ENCODE measurements at places on chromosomes 7 and 10. TPM values are rescaled to one million over a fixed set of nuclear protein-coding genes. Genes with fewer than 3 reads are reported as not detected.

Gene CUTC
- 18.7 TPM for total RNA-seq

Gene TRIM74
- total RNA-seq, result 1.5 TPM

Gene WNT8B
- not detected for total RNA-seq

Gene VSTM4
- 0.70 TPM for total RNA-seq

Gene IKZF1
- total RNA-seq, result not detected

Gene NANOS1
- total RNA-seq, result 9.1 TPM

Gene CALML3
- total RNA-seq, result not detected

Gene OR2A5
- total RNA-seq, result not detected

Gene INSIG1
- 16.0 TPM for total RNA-seq

Gene ABI1
- 64.1 TPM for total RNA-seq

Gene POM121C
- 43.3 TPM for total RNA-seq

Gene CYP2C8
- not detected for total RNA-seq

Gene JAKMIP3
- 0.65 TPM for total RNA-seq

Gene UNCX
- total RNA-seq, result not detected

Gene TMEM168
- 23.0 TPM for total RNA-seq

Gene NODAL
- total RNA-seq, result not detected

Gene ECHDC3
- 1.2 TPM for total RNA-seq

Gene PPP1R9A
- total RNA-seq, result 4.4 TPM

Gene MKX
- 20.5 TPM for total RNA-seq

Gene GIMAP1
- total RNA-seq, result not detected

Gene CXCL12
- total RNA-seq, result 169 TPM

Gene ACTL6B
- not detected for total RNA-seq

Gene ERVW-1
- total RNA-seq, result not detected

Gene MACROH2A2
- total RNA-seq, result 36.5 TPM

Gene PSAP
- total RNA-seq, result 1,262 TPM

Gene CUZD1
- total RNA-seq, result 0.30 TPM

Gene RSPH10B
- not detected for total RNA-seq

Gene DLX5
- 6.0 TPM for total RNA-seq

Gene NRAP
- total RNA-seq, result not detected

Gene CPVL
- total RNA-seq, result 2.0 TPM

Gene ING3
- 20.2 TPM for total RNA-seq

Gene CRYGN
- not detected for total RNA-seq

Gene MUC3A
- not detected for total RNA-seq

Gene PNLIP
- not detected for total RNA-seq

Gene MALSU1
- 46.2 TPM for total RNA-seq

Gene PHKG1
- 0.99 TPM for total RNA-seq

Gene FAM25C
- total RNA-seq, result not detected

Gene PARG
- total RNA-seq, result 30.7 TPM

Gene PKD2L1
- not detected for total RNA-seq

Gene OR13A1
- not detected for total RNA-seq

Gene SPDYE11
- total RNA-seq, result not detected

Gene FBH1
- 77.8 TPM for total RNA-seq

Gene BAMBI
- total RNA-seq, result 6.8 TPM

Gene UPK3B
- total RNA-seq, result 1.5 TPM

Gene FAM131B
- total RNA-seq, result 18.4 TPM

Gene SPDYE5
- total RNA-seq, result not detected

Gene SEMA3E
- 1.6 TPM for total RNA-seq

Gene MYPN
- total RNA-seq, result 1.0 TPM

Gene DYNC1I1
- 43.3 TPM for total RNA-seq

Gene CFTR
- not detected for total RNA-seq

Gene TNS3
- 93.8 TPM for total RNA-seq

Gene PLXNA4
- total RNA-seq, result 56.2 TPM

Gene SCIN
- 1.6 TPM for total RNA-seq

Gene CALHM1
- total RNA-seq, result not detected

Gene PDE1C
- 187 TPM for total RNA-seq

Gene SEMA3D
- total RNA-seq, result 19.4 TPM

Gene ZNF282
- 29.8 TPM for total RNA-seq

Gene MAGI2
- total RNA-seq, result 10.7 TPM

Gene OR9A2
- total RNA-seq, result not detected
